ENCODE measurements at places on chromosomes 7 and 10. TPM values are rescaled to one million over a fixed set of nuclear protein-coding genes. Genes with fewer than 3 reads are reported as not detected.

MUC12 gene
- not detected for total RNA-seq

POM121 gene
- 10.8 TPM for total RNA-seq

FEZF1 gene
- not detected for total RNA-seq

ZNF736 gene
- total RNA-seq, result 10.4 TPM

CDH23 gene
- total RNA-seq, result under 0.01 TPM

CD36 gene
- 4.9 TPM for total RNA-seq

C10orf53 gene
- total RNA-seq, result not detected

IKZF1 gene
- not detected for total RNA-seq

EIF4H gene
- total RNA-seq, result 359 TPM

ARL4A gene
- total RNA-seq, result 113 TPM

ZNF786 gene
- 7.5 TPM for total RNA-seq

C10orf105 gene
- total RNA-seq, result under 0.01 TPM

TSPAN12 gene
- total RNA-seq, result 25.8 TPM

PCDH15 gene
- total RNA-seq, result 0.19 TPM

BLNK gene
- total RNA-seq, result not detected

ELN gene
- total RNA-seq, result 22.5 TPM

CDK14 gene
- 13.6 TPM for total RNA-seq

LRRD1 gene
- under 0.01 TPM for total RNA-seq

GPR85 gene
- total RNA-seq, result 2.8 TPM

SRI gene
- total RNA-seq, result 155 TPM

STAMBPL1 gene
- total RNA-seq, result 1.2 TPM

OGDH gene
- 63.2 TPM for total RNA-seq

SLC18A2 gene
- not detected for total RNA-seq

AKR1C2 gene
- 8.5 TPM for total RNA-seq

MYO1G gene
- total RNA-seq, result 0.10 TPM

CYP2C8 gene
- total RNA-seq, result not detected

UNCX gene
- total RNA-seq, result not detected

IFIT1B gene
- total RNA-seq, result not detected

KLLN gene
- total RNA-seq, result 0.33 TPM

HOXA1 gene
- total RNA-seq, result 1.6 TPM

TCAF2 gene
- total RNA-seq, result 17.3 TPM

C7orf25 gene
- total RNA-seq, result 6.7 TPM

NACAD gene
- total RNA-seq, result 0.76 TPM

DNMBP gene
- 80.8 TPM for total RNA-seq

MYPN gene
- under 0.01 TPM for total RNA-seq

TMEM139 gene
- not detected for total RNA-seq

BTBD16 gene
- not detected for total RNA-seq

IDI2 gene
- total RNA-seq, result not detected

PLEKHA8 gene
- 20.7 TPM for total RNA-seq

ACTL6B gene
- total RNA-seq, result not detected

SLC13A1 gene
- not detected for total RNA-seq

LIPF gene
- total RNA-seq, result not detected

PNLIPRP2 gene
- not detected for total RNA-seq

SAP25 gene
- total RNA-seq, result not detected

H2BK1 gene
- total RNA-seq, result not detected

STEAP1 gene
- total RNA-seq, result 39.6 TPM

PLEKHS1 gene
- under 0.01 TPM for total RNA-seq

RBM20 gene
- under 0.01 TPM for total RNA-seq

KIAA1217 gene
- total RNA-seq, result 10.9 TPM

All from vein endothelial cell (primary cell).